Chondrocyte (in vitro differentiated cells): ENCODE measurements at places on chromosomes 3 and 15. TPM values are rescaled to one million over a fixed set of nuclear protein-coding genes. Genes with fewer than 3 reads are reported as not detected.
A peak's percentile ranks its signal among the peaks of the same experiment; 100 is the strongest.

DNA sequence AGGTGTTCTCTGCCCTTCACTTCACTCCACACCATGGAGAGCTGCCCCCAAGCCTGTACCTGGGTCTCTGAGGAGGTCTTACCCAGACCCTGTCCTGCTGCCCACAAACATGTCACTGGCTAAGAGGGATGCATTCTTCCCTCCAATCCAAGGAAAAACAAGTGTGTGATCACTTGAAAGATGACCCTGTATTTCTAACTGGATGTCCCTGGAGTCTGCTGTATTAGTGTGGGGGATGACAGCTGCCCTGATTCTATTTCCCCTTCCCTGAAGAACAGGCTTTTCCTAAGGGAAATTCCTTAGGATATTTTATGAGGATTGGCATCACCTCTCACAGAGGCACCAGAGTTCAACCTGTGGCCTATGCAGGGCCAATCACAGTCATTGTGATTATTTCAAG, 55.0 kb upstream of the GATA2 start:
- no peak overlapping the region for H3K4me3 ChIP-seq
- H3K27ac ChIP-seq, result peak overlapping the region; percentile 45
- peaks cover 38% of the 10 kb centered on the region for H3K4me1 ChIP-seq
- H3K36me3 ChIP-seq, result peaks cover 5% of the 10 kb centered on the region
- H3K27me3 ChIP-seq, result no peaks in the 10 kb centered on the region

SV2B gene
- not detected in 3 replicates for total RNA-seq

- H3K27ac ChIP-seq, result no peak overlapping the region
- peaks cover 27% of the 10 kb centered on the region for H3K4me1 ChIP-seq
- H3K27me3 ChIP-seq, result no peaks in the 10 kb centered on the region
- DNase-seq, result no peak
- no peak overlapping the region for H3K4me3 ChIP-seq
Measured at GRCh38 chr3:16142350-16143025, 32.0 kb upstream of the GALNT15 start.

- DNase-seq, result no peak
- no peak overlapping the region for H3K27ac ChIP-seq
- peaks cover 1% of the 10 kb centered on the region for H3K27me3 ChIP-seq
- H3K4me3 ChIP-seq, result no peak overlapping the region
- H3K4me1 ChIP-seq, result no peaks in the 10 kb centered on the region
Measured at GRCh38 chr3:139491966-139492365, 15.7 kb upstream of the RBP2 start.

GRCh38 chr15:89143503-89144162, 55.4 kb downstream of the ABHD2 start:
- no peak overlapping the region for H3K27ac ChIP-seq
- DNase-seq, result no peak
- H3K4me3 ChIP-seq, result no peak overlapping the region
- H3K36me3 ChIP-seq, result peaks cover 1% of the 10 kb centered on the region
- peaks cover 36% of the 10 kb centered on the region for H3K4me1 ChIP-seq
- H3K27me3 ChIP-seq, result no peaks in the 10 kb centered on the region

ZIC4 gene
- total RNA-seq, result 1.7 to 10.2 TPM (median 1.7 TPM) in 3 replicates

- no peak overlapping the region for H3K27ac ChIP-seq
- H3K4me1 ChIP-seq, result peaks cover 3% of the 10 kb centered on the region
- no peaks in the 10 kb centered on the region for H3K27me3 ChIP-seq
- H3K36me3 ChIP-seq, result no peaks in the 10 kb centered on the region
Measured at GRCh38 chr3:50657816-50658215, 16.9 kb upstream of the DOCK3 start.

WDR76 gene
- total RNA-seq, result 6.1 to 15.3 TPM (median 6.6 TPM) in 3 replicates

DNA sequence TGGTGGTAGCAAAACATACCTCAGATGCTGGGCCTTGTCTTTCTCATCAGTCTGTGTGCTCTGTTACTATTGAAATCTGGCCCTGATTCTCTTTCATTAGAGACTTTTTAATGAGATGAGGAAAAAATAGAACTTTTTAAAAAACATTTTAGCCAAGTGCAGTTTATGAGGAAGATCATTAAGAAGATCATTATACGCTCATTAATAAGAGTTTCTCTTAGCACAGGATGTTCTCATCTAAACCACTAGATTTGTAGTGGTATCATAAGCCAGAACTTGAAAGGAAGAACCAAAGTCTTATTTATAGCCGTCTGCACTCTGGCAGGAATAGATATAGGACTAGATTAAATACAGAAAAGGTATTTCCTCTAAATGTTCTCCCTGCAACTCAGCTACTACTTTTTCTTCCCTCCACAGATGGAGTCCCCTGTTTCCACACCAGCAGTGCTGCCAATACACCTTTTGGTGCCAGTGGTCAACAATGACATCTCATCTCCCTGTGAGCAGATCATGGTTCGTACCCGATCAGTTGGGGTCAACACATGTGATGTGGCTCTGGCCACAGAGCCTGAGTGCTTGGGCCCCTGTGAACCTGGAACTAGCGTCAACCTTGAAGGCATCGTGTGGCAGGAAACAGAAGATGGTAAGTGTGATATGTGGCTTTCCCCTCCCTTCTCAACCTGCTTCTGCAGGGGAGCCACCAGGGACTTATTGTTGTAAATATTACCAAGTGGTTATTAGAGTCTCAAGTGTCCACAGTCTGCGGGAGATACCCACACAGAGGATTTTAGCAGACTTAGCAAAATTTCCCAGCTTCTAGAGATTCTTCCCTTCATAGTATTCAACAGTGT, 152.8 kb downstream of the RBPMS2 start:
- peaks cover 4% of the 10 kb centered on the region for H3K36me3 ChIP-seq
- H3K27ac ChIP-seq, result no peak overlapping the region
- peaks cover 32% of the 10 kb centered on the region for H3K4me1 ChIP-seq
- no peak overlapping the region for H3K4me3 ChIP-seq
- H3K27me3 ChIP-seq, result no peaks in the 10 kb centered on the region

STAG1 gene
- 39.8 to 46.0 TPM (median 40.9 TPM) in 3 replicates for total RNA-seq

DNA sequence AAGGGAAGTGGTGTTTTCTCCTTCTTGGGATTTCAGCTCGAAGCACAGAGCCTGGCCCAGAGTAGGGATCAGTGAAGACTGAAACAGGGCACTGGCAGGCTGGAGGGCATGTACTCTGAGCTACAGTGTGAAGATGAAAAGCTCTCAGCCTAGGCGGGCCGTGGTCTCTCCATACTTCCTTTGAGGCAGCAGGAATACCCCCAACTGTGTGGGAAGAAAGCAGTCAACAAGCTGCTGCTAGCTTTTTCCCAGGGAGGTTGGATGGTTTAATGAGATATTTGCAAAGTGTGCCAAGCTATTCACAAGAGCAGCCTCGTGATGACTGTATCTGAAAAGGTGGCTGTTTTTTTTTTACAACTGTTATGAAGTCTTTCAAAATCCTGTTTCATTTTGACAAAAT, 47.2 kb downstream of the NMNAT3 start:
- no peak overlapping the region for H3K27ac ChIP-seq
- H3K4me1 ChIP-seq, result peaks cover 4% of the 10 kb centered on the region
- peaks cover 2% of the 10 kb centered on the region for H3K36me3 ChIP-seq
- H3K27me3 ChIP-seq, result peaks cover 5% of the 10 kb centered on the region

DNA sequence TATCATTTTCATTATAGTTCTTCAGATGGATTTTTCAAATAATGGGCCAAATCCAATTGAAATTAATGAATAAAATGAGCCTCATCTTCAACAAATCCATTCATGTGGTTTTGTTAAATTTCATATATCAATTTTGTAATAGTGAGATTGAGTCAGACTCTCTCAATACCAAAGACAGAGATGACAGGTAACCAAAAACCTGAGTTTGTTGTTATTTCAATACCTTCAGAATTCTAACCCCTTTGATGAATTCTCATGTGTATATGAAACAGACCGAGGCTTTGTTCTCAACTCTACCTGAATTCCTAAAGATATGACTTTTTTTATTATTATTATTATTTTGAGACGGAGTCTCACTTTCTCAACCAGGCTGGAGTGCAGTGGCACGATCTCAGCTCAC, 92.8 kb downstream of the FOXP1 start:
- H3K4me3 ChIP-seq, result no peak overlapping the region
- H3K27ac ChIP-seq, result no peak overlapping the region
- H3K27me3 ChIP-seq, result no peaks in the 10 kb centered on the region
- DNase-seq, result no peak

ATP13A4 gene
- total RNA-seq, result not detected in 3 replicates

DNA sequence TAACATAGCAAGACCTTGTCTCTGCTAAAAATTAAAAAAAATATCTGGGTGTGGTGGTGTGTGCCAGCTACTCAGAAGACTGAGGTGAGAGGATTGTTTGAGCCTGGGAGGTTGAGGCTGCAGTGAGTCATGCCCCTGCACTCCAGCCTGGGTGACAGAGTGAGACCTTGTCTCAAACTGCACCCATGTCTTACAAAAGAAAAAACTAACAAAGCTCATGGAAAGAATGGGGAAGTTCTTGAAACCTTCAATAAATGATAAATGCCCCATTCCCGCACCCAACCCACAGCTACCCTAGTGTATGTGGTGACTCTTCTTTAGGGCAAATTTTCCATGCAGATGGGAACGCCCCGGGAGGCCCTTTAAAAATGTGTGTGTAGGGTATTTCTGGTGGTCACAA, 28.3 kb downstream of the RPLP1 start:
- no peaks in the 10 kb centered on the region for H3K4me1 ChIP-seq
- no peak overlapping the region for H3K27ac ChIP-seq
- DNase-seq, result no peak
- no peak overlapping the region for H3K4me3 ChIP-seq
- H3K36me3 ChIP-seq, result peaks cover 6% of the 10 kb centered on the region
